ENCODE measurements at places on chromosomes 12 and 14. TPM values are rescaled to one million over a fixed set of nuclear protein-coding genes. Genes with fewer than 3 reads are reported as not detected.

The CCDC196 gene
- total RNA-seq, result not detected

The SIRT4 gene
- total RNA-seq, result 0.96 TPM

The KRT85 gene
- not detected for total RNA-seq

The OVCH1 gene
- total RNA-seq, result under 0.01 TPM

All from regular cardiac myocyte (primary cell).